ENCODE measurements at places on chromosomes 13 and 19.

DNA sequence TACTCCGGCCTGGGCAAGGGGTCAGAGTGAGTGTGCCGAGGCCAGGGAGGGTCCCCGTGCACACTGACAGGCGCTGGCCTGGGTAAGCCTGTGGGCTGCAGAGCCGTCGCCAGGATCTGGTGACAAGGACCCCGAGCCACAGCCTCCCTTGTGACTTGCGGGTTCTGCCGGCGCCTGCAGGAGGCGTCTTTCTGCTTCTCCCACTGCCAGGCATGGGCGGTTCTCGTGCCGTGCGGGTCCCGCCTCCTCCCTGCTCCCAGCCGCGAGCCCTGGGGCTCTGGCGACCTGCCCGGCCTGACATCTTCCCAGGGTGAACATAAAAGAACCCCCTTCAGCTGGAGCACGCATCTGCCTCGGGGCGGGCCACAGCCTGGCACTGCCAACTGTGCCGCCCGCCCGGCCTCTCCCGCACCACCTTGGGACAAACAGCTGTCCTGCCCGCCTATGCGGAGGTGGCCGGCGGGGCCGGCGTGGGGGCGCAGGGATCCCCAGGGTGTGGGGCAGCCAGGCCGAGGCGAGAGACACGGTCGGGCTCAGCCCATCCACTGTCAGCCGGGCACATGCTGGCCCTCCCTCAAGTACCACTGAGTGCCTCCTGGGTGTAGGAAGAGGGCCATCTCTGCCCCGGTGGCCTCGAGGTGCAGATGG lies 1.5 kb upstream of the HCN2 start:
- peak; percentile 61 for DNase-seq

- DNase-seq, result no peak
Observed at GRCh38 chr13:97526556-97526955, 92.6 kb downstream of the RAP2A start.

DNA sequence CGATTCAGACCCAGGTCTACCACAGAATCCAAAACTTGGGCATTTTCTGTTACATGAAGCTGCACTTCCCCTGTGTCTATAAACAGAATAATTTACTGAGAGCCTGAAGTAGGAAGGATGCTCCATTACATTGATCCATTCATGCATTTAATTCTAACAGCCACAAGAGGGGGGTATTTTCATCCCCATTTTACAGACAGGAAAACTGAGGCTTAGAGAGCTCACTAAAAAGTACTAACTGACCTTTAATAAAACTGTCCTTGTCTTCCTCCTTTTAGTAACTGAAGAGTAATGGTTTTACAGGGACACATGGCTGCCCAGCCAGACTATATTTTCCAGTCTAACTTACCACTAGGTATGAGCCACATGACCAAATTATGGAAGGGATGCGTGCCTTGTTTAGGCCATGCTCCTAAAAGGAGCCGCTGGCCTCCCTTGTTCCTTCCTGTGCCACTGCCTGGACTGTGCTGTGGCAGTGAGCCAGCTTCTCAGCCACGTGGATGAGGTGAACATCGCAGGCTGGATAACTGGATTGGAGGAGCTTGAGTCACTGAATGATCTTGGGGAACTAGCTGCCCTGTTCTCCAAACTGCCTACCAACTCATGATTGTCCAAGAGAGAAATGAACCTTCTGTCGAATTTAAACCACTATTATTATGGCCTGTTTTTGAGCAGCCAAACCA lies 108.3 kb downstream of the DOCK9 start:
- DNase-seq, result no peak

DNA sequence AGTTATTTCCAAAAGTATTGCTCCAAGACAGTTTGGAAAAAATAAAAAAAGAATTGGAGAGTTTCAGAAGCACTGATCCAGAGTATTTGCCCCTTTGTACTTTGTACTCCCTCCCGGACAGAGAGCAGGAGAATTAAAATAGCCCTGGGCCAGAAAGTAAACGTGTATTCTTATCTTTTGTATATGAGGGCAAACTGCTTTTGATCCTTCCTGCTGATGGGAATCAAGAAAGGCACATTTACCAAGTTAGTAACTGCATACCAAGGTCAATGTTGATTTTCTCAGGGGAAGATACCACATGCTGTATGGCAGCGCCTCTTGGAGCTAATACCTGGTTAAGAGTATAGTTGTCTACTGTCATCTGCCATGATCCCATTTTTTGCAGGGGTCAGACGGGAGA lies 10.9 kb upstream of the RB1 start:
- DNase-seq, result no peak

DNA sequence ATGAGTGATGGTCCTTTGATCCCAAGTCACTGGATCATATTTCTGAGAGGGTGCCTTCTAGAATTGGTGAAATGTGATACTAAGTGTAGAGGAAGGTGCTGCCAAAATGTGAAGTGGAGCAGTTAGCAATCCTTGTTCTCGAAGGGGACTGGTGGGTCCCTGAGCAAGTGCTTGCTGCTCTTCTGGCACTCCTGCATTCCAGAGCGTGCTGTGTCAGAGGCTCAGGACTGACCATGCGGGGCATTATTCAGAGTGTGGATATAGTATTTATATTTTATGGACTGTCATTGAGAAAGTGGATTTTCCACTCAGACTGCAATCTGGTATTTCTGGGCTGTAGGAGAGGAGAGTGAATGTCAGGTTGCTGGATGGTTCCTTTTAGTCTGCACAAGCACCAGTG lies 152.6 kb upstream of the KL start:
- DNase-seq, result no peak

- no peak for DNase-seq
Observed at GRCh38 chr13:75647126-75647784, 11.1 kb downstream of the LMO7 start.

DNA sequence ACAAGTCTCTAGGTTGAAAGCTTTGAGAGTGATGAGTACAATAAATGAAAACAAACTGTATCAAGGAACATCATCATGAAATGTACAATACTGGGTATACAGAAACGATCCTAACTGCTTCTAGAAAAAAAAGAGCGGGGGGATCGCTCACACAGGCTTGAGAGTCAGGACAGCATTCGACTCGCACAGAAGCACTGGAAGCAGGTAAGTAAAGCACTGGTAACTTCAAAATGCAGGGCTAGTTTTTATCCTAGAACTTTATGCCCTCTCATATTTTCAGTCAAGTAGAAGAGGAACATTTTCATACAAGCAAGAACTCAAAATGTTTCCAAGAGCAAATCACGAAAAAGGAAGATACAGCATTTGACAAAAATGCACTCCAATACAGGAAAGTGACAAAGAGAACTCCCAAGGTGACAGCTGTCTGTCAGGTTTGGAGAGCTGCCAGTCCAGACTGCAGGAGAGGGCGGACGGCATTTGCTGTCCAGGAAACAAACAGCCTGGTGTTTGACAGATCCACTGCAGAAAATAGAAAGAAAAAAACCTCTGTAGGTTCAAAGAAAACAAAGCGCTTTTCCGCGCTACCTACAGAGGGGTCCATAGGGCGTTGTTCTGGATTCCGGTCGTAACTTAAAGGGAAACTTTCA lies 58.2 kb upstream of the XPO4 start:
- no peak for DNase-seq

DNA sequence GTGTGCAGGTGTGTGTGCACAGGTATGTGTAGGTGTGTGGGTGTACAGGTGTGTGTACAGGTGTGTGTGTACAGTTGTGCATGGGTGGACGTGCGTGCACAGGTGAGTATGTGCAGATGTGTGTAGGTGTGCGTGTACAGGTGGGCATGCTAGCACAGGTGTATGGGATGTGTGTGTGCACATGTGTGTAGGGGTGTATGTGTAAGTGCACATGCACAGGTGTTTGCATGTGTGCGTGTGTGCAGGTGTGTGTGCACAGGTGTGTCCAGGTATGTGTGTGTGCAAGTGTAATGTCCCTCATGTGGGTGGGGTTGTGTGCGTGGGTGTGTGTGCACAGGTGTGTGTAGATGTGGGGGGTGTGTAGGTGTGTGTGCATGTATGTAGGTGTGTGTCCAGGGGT lies 27.5 kb upstream of the TFDP1 start:
- no peak for DNase-seq

GRCh38 chr13:92317066-92317465 lies 909.5 kb upstream of the GPC6 start:
- no peak for DNase-seq

- no peak for DNase-seq
Observed at GRCh38 chr19:23777216-23777615, 18.5 kb upstream of the ZNF681 start.

GRCh38 chr19:16773259-16773658 lies 53.6 kb downstream of the NWD1 start:
- no peak for DNase-seq

- DNase-seq, result no peak
Observed at GRCh38 chr19:49528211-49528771, 488 bp downstream of the RCN3 start.

DNA sequence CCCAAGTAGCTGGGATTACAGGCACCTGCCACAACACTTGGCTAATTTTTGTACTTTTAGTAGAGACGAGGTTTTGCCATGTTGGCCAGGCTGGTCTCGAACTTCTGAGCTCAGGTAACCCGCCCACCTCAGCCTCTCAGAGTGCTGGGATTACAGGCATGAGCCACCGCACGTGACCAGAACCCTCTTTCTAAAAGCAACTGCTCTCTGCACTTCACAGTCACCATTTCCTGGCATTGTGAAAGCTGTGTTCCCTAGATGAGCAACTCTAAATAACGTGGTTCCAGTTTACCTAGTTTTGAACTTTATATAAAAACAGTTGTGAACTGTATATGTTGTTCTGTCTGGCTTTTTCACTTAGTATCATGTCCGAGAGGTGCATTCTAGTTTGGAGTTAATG lies 152.9 kb downstream of the SIPA1L3 start:
- no peak for DNase-seq

DNA sequence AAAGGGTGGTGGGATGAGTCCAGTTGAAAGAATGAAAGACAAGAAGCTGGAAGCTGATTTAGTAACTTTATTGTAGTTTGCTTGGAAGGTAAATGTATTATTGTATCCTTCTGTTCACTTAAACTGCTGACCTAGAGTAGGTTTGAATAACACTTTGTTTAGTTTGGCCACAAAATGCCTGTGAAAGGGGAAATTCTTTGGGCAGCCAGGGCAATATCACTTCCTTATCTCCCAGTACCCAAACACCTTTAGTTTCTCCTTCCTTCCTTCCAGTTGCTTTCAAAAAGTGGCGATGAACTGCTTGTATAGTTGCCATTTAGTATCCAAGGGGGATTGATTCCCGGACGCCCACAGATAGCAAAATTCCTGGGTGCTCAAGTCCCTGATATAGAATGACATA lies 120.1 kb downstream of the PAN3 start:
- no peak for DNase-seq

DNA sequence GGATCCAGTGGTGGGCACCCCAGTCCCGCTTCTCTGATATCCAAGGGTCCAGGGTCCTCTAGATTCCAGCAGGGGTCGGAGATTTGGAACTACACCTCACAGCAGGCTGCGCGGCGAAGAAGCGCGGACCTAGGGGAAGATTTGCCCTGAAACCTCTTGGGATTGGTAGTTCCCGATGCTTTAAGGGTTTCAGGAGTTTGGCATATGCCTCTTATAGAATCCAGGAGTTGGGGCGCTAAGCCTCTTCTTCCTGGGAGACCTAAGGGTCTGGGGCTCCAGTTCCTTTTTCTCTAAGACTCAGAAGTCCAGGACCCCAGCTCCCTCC lies 349 bp downstream of the BCL2L12 start:
- DNase-seq, result no peak

GRCh38 chr19:6568816-6569215 lies 22.1 kb downstream of the CD70 start:
- DNase-seq, result no peak

DNA sequence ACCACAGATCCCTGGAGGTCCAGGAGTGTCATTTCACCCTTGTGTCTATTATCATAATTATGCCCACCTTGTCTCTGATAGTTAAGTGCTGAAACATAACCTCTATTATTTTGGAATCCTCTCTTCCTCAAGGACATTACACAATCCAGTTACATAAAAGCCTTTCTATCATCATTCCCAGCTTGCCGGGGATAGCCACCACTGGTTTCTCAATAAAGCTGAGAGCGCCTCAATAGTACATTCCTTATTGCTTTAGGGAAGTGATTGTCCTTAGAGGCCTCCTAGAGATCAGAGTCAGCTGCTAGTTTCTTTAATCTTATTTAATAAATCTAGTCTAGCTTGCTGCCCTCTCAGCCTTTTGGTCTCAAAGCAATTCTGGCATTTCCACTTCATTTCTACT lies 490.0 kb upstream of the ATXN8OS start:
- DNase-seq, result no peak

- no peak for DNase-seq
Observed at GRCh38 chr13:29170436-29171082, 350.4 kb downstream of the MTUS2 start.
